ENCODE measurements at places on chromosomes 4 and X.
A peak's percentile ranks its signal among the peaks of the same experiment; 100 is the strongest.

DNA sequence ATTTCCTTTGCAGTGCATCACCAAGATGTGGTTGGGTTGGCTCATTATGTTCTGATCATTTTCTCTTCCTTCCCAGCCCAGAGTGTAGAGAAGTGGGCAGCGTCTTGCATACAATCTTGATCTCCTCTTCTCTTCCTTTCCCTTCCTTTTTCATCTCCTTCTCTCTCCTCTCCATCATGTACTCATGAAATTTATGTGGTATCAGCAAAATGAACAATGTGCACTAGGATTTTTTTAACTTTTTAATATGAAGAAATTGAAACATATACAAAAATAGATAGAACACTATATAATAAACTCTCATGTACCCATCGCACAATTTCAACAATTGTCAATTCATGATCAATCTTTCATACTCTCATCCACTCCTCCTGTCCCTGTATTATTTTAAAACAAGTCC is 593.5 kb downstream of the BCOR start:
- no peak for DNase-seq

- no peak for DNase-seq
These were observed 21.3 kb downstream of the CD99 start for GRCh38 chrX:2712428-2712827.

DNA sequence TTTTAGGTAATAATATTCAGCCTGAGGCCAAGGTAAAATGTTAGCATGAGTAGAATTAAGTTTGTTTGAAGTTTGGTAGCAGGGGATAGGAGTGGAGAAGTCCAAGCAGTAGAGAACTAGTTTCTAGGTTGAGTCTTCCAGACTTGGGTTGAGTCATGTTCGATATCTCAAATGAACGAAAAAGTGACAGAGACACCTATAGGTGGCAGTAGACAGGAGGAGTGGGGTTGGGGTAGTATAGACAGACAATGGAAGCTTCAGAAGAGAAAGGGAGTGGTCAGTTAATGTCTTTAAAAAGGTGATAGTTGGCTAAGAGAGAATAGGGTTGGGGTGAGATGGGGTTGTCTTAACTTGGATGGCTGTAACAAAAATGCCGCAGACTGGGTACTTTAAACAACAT is 58.7 kb upstream of the EMCN start:
- DNase-seq: no peak

DNA sequence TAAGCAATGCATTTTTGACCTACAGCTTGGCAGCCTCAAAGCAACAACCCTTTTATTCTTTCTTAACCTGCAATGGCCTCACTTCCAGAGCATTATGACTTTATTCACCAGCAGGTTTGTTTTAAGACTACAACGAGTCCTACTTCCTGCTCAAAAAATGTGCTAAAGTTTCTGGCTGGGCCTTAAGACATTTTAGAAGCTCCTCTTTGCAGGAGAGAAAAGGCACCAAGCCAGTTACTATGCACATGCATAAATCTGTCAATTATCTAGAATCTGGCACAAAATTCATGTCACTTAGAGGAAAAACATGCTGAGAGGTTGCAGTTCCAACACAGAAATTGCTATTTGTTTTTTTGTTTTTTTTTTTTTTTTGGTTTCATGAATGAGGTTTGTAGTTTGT is 223.0 kb upstream of the EPHA5 start:
- no peak for DNase-seq

DNA sequence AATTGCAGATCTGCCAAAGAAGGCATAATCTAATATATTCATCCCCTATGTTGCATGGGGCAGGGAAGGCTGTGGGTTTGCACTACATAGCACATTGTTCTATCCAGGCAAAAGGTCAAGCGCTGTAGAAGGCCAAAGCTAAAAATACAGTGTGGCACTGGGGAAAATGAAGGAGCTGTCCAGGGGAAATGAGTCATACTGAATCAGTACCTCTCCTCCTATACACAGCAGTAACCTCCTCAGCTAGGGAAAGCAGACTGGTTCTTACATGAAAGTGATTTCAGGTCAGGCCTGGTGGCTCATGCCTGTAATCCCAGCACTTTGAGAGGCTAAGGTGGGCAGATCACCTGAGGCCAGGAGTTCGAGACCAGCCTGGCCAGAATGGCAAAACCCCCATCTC is 31.0 kb upstream of the SLC25A4 start:
- DNase-seq: peak; percentile 87

DNA sequence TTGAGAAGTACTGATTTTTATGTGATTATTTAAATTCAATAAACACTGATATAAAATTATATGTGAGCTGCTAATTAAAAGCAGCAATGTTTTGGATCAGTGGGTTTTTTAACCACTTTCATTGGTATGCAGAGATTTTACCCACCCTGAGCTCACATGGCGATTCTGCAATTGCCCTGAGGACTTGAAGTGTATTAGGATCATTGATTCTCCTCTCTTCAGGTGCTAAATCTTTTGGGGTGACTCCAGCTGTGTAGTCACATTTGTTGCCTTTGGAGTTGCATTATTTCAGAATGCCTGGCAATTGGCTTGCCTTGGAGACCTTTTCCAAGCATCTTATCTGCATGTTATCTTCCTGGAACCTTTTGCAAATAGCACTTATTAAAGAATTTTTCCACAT is 51.3 kb downstream of the UGT8 start:
- DNase-seq: no peak

- DNase-seq: no peak
These were observed 772 bp upstream of the PABPC4L start for GRCh38 chr4:134202166-134202956.

- DNase-seq: no peak
These were observed 833.9 kb downstream of the FSTL5 start for GRCh38 chr4:161329852-161330251.

- no peak for DNase-seq
These were observed 9.8 kb downstream of the AKAP17A start for GRCh38 chrX:1601051-1601767.

DNA sequence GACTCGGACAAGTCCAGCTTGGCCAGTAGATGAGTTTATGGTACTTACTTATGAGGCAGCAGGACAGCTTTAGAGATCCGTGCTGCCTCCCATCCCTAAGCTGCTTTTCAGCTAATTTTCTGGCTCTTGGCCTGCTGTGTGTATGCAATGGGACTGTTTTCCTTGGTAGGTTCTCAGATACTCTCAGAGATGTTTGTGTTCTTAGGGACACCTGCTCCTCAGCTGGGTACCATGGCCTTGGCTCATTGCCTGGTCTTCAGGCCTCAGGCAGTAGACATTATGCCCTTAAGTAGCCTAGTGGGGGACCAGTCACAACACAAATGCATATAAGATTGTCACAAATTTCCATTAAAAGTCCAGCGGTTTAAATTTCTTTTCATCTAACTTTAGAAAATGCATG is 688.0 kb downstream of the PCDH7 start:
- no peak for DNase-seq

- DNase-seq: no peak
These were observed 41.8 kb upstream of the MAGED1 start for GRCh38 chrX:51851507-51852085.

DNA sequence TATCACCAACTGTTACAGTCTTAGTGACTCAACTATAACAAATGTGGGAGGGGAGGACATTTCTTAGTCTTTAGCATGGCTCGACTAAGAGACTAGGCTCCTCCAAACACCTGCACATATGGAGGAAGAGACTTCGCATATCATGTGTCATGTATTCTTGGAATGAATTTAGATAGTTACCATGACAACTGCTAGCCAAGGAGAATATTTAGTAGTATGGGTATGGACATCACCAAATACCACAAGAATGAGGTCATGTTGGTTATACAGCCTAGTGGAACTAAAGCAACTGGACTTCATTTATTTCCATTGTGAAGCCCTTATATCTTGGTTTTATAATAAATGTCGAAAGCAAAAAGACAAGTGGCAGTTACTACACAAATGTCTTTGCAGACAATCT is 512.3 kb downstream of the CFAP47 start:
- DNase-seq: no peak

- no peak for DNase-seq
These were observed 15.7 kb downstream of the OFD1 start for GRCh38 chrX:13750204-13750603.

DNA sequence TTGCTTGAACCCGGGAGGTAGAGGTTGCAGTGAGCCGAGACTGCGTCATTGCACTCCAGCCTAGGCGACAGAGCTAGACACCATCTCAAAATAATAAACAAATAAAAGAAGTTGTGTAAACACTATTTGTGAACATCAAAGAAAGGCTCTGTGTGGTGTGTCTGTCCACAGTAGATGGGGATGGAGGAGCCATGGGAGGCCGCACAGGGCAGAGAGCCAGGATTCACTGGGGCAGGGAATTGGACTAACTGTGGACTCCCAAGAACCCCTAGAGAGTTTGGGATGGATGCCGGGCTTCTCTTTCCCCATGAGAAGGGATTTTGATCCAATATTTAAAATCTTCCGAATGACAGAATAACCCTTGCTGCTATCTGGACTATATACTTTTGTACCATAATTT is 26.5 kb downstream of the TBC1D1 start:
- DNase-seq: no peak

DNA sequence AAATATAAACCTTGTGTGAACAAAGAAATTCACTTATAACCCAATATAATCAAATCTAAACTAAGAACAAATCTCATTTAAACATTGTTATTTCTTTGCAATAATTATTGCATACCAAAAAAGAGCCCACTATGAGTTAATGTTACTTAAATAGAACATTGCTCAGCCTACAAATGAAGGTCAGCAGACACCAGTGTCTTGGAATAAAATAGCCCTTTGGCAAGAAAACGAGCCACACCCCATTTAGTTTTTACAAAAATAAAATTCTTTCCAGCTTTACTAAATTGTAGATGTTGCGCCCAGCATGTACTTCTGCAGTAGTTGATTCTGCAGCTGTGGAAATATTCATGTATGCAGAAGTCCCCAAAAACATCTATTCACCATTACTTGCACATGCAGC is 12.2 kb downstream of the PLS3 start:
- DNase-seq: no peak

- no peak for DNase-seq
These were observed 38.5 kb upstream of the STPG2 start for GRCh38 chr4:98181809-98182208.

- DNase-seq: no peak
These were observed 2360.1 kb downstream of the PCDH7 start for GRCh38 chr4:33080275-33080674.

DNA sequence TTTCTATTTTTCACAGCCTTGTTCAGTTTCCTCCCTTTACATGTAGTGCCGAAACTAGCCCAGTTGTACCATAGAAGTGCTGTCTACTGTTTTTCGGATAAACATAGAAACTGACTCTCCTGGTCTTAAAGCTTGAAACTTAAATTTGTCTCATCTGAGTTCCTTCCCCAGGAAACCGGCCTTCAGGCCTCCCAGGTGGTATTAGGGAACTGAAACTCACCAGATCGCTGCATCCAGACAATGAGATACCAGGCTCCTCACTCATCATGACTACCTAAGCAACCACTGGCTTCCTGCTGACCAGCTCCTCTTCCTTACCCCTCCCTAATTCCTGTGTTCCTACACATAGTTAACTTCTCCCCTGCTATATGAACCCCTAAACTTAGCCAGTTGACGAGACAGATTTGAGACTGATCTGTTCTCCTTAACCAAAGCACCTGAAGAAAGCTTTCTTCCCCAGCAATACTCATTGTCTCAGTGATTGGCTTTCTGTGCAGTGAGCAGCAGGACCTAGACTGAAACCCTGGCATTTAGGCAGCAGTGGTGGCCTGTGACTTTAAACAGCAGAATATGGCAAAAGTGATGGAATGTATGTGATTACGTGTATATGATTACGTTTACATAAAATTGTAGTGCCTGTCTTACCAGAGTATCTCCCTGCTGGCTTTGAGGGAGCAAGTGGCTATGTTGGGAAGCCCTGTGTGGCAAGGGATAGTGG is 959.1 kb upstream of the LCORL start:
- no peak for DNase-seq

DNA sequence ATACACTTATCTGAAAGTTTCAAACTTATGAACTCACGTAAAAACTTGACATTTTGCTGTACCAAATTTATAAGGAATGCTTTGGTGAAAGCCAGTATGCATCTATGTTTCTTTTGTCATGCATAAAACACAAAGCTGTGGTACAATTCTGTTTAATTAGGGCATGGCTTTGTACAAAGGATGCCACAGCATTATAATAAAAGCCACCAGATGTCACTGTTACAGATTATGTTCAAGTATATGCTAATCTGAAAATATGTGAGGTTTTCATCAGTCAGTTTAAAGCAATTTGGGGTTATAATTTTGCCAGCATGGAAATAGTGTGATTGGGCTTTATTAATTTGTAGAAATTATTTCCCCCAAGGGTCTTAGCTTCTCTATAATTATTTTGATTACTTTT is 69.0 kb downstream of the ATOH1 start:
- no peak for DNase-seq

All from Panc1 (cell line).